ENCODE measurements at places on chromosomes 6 and 20.

DNA sequence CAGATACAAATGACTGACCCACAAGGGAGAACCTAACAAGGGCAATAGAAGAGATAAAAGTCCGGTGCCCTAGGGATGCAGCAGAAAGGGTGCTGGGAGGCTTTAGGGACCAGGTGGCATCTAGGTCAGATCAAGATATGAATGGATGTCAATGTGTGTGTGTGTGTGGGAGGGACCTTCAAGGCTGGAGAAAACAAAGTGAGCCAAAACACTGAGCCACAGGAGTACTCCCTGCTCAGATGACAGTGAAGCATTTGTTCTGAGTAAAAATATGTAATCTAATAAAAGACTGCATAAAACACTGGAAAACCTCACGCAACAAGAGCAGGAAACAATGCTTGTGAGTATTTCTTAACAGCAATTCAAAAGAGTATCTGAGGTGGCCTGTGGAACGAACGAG lies 28.2 kb downstream of the ZNF337 start:
- no peak for DNase-seq

DNA sequence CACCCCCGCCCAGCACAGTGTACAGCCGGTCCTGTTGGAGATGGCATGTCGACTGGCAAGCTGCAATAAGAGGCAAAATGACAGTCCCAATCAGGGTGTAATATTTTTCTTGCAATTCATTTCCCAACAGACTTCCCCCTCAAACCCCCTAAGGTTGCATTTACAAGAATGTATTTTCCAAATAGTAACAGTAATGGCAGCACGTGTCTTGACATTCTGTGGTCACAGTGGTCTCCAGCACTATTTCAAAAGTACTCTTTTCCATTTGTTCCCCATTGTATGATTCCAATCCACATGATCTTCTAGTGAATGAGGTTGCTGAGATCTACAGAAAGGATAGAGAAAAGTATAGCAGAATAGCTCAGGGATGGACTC lies 97.8 kb upstream of the CARMIL1 start:
- no peak for DNase-seq

GRCh38 chr6:40440053-40440452 lies 147.1 kb downstream of the LRFN2 start:
- no peak for DNase-seq

DNA sequence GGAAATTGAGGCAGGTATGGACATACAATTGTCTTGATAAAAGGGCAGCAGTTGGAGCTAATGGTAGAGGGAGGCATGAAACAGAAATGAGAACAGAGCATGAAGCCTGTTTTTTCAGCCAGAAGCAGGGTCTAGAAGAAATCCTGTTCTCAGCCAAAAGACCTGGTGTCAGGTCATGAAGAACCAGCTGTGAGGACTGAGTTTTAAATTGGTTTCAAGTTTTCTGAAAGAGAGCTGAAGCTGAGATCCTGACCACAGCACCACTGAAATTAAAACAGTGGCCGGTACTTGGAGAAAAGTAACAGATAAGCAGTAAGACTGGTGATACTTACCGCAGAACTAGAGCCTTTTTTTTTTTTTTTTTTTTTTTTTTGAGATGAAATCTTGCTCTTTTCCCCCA lies 283.8 kb upstream of the BMP2 start:
- no peak for DNase-seq

GRCh38 chr6:167746975-167747374 lies 79.7 kb upstream of the AFDN start:
- no peak for DNase-seq

DNA sequence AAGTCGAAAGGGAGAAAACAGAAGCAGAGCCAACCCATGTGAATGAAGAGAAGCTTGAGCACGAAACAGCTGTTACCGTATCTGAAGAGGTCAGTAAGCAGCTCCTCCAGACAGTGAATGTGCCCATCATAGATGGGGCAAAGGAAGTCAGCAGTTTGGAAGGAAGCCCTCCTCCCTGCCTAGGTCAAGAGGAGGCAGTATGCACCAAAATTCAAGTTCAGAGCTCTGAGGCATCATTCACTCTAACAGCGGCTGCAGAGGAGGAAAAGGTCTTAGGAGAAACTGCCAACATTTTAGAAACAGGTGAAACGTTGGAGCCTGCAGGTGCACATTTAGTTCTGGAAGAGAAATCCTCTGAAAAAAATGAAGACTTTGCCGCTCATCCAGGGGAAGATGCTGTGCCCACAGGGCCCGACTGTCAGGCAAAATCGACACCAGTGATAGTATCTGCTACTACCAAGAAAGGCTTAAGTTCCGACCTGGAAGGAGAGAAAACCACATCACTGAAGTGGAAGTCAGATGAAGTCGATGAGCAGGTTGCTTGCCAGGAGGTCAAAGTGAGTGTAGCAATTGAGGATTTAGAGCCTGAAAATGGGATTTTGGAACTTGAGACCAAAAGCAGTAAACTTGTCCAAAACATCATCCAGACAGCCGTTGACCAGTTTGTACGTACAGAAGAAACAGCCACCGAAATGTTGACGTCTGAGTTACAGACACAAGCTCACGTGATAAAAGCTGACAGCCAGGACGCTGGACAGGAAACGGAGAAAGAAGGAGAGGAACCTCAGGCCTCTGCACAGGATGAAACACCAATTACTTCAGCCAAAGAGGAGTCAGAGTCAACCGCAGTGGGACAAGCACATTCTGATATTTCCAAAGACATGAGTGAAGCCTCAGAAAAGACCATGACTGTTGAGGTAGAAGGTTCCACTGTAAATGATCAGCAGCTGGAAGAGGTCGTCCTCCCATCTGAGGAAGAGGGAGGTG lies 38.7 kb downstream of the ZBTB2 start:
- DNase-seq: no peak

All from stimulated activated CD4-positive, alpha-beta T cell treated with anti-CD3 and anti-CD28 coated beads, Interleukin-2, amount 100 ng/mL, for 48 hours (primary cell).